ENCODE measurements at places on chromosomes 7 and 10.
A peak's percentile ranks its signal among the peaks of the same experiment; 100 is the strongest.

GRCh38 chr10:5293691-5294550, 70.8 kb upstream of the UCN3 start:
- peak; percentile 89 for DNase-seq

DNA sequence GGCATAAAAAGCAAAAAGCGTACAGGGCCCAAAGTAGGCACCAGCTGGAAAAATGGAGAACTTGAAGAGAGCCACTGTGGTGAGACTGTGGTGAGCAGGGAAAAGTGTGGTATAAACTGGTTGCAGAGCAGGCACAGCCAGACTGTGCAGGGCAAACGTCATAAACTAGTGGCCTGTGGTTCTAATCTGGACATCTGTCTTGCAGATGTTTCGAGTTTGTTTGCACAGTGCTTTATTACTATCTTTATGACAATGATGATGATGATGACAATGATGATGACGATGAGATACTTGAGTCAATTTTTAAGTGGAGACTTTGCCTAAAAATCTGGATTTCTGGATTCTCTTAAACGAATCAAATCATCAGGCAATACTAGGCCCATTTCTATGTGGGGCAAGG, 45.7 kb downstream of the SEMA3C start:
- DNase-seq = no peak

GRCh38 chr7:79683916-79684315, 230.4 kb upstream of the MAGI2 start:
- DNase-seq = no peak

DNA sequence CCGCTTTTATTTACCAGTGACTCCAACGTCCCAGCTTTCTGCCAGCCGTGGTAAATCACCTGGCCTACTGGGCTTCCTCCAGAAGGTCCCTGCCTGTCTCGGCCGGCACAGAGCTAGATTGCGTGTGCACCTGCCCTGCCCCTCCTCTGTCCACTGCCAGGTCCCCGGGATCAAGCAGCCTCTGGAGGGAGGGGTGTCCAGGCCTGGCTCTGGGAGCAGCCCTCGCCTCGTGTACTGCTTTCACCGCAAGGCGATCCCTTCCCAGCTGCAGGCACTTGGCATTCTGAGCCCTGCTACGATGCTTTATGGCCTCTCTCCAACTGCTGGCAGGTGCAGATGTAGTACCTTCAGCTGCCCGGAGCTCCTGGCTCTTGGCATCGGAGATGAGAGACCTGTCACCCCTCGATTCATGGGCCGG, 7.4 kb downstream of the SLC29A3 start:
- DNase-seq = no peak

DNA sequence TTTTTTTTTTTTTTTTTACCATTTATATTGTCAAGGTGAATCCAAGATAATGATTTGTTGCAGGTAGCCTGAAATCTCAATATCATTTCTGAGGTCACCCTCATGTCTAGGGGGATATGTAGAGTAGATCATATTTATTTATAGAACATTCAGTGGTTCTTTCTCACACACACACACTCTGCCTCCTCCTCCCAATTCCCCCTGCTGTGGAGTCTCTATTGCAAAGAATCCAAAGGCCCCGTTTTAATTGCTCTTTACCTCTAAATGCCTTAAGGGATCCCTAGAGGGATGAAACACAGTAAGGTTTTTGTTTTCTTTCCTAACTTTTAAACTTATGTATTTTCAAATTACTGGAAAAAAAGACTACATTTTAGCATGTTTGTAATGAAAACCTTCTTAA, 170.0 kb downstream of the PRKG1 start:
- DNase-seq = no peak

- DNase-seq = no peak
These were observed 8.6 kb downstream of the ZNF467 start for GRCh38 chr7:149764481-149765398.

DNA sequence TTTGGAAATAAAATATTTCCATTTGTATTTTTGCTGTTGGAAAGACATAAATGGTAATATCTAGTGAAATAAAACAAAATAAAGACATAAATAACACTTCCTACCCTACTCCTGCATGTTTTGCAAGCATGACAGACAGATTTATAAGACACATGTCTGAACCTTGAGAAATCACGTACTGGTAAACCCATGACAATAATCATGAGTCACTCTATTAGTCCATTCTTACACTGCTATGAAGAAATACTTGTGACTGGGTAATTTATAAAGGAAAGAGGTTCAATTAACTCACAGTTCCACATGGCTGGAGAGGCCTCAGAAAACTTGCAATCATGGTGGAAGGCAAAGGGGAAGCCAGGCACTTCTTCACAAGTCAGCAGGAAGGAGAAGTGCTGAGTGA, 942.2 kb downstream of the REEP3 start:
- DNase-seq = no peak

DNA sequence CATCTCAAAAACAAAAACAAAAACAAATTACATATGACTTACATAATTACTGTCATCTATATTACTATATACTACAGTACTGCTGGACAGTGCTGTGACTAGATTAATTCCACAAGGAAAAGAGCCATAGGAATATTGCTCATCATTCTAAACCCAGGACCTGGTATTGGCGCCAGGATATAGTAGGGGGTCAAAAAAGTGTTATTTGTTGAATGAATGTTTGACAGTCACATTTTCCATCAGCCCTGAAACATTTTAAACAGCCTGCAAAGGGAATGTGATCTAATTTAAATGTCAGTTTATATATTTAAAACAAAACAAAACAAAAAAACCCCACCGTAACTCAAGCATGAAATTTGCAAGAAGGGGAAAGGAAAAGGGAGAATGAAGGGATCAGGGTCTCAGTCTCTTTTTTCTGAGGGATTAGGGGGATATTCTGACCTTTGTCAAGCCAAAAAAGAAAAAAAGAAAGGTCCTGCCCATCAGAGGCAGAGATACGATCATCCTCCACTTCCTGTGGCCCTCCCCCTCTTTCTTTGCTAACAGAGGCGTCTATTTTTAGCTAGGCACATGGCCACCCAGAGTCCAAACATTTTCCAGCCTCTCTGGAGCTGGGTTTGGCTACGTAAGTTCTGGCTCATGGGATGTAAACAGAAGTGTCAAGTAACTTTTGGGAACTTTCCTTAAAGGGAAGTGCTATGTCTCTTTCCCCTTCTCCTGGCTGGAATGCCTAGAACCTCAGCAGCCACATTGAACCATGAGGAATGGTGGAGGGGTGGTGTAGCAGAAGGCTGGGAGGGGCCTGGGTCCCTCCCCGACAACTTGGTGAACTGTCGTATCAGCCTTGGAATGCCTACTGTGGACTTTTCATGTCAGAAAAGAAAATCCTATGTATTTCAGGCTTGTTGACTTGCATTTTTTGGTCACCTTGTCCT, 44.6 kb upstream of the DLG5 start:
- no peak for DNase-seq

GRCh38 chr10:52194191-52194590, 119.9 kb upstream of the DKK1 start:
- DNase-seq = no peak

GRCh38 chr10:30870896-30871295, 160.8 kb downstream of the ZNF438 start:
- no peak for DNase-seq

- no peak for DNase-seq
These were observed 774.4 kb upstream of the POM121L12 start for GRCh38 chr7:52261057-52261456.

- peak; percentile 15 for DNase-seq
These were observed 74.0 kb downstream of the CARD11 start for GRCh38 chr7:2969398-2970306.

DNA sequence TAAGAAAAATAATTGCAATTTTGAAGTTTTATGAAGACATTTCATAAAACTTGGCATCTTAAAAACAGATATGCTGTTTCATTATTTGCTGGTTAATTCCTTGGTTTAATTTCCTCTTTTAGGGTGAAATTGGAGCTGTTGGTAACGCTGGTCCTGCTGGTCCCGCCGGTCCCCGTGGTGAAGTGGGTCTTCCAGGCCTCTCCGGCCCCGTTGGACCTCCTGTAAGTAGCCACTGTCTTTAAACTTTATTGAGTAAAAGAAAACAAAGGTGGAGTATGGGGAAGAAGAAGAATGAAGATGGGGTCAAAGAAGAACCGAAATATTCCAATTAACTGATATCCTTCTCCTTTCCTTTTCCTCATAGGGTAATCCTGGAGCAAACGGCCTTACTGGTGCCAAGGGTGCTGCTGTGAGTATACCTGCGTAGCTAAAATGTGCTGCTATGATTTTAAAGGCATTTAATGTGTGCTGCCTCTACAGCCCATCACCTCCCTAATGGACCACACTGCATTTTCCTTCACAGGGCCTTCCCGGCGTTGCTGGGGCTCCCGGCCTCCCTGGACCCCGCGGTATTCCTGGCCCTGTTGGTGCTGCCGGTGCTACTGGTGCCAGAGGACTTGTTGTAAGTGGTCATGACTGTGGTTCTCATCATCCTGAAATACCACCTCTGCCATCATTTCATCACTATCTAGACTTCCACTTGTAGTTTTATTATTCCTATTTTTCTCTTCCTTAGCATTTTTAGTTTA, 14.7 kb downstream of the COL1A2 start:
- DNase-seq = no peak

- DNase-seq = no peak
These were observed 13.7 kb upstream of the GFRA1 start for GRCh38 chr10:116286626-116287200.

DNA sequence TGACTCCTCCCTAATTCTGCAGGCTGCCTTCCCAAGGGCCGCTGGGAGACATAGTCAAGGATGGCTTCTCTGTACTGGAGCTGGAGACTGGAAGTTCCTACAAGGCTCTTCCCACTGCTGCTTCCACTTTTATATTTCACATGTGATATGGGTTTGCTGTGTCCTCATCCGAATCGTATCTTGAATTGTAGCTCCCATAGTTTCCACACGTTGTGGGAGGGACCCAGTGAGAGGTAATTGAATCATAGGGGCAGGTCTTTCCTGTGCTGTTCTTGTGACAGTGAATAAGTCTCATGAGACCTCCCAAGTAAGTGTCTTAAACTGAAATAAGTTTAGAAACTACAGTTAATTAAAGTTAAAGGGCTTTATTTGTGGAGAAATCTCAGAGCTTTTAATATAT, 47.0 kb upstream of the BICC1 start:
- DNase-seq = no peak

DNA sequence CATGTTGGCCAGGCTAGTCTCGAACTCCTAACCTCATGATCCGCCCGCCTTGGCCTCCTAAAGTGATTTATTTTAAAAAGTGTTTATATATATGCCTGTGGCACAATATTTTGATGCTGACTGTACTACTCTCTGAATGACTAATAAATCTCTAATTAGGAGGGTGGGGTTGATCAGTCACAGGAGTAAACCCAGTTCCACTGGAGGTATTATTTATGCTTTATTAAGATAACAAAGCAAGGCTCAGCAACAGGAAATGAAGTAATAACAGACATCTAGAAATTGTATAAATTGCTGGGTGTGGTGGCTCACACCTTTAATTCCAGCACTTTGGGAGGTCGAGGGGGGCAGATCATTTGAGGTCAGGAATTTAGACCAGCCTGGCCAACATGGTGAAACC, 26.0 kb upstream of the MCU start:
- DNase-seq = no peak

- no peak for DNase-seq
These were observed 317.7 kb upstream of the SEMA3C start for GRCh38 chr7:81236560-81236959.

Data from activated T-cell treated with anti-CD3 and anti-CD28 coated beads, Interleukin-2, amount 50 U/mL, for 48 hours (primary cell).